Caco-2 (cell line): ENCODE measurements at places on chromosomes 11 and 22.
A peak's percentile ranks its signal among the peaks of the same experiment; 100 is the strongest.

- H3K36me3 ChIP-seq, result peaks cover 3% of the 10 kb centered on the region
- H3K27me3 ChIP-seq, result no peaks in the 10 kb centered on the region
- peaks cover 38% of the 10 kb centered on the region for H3K4me1 ChIP-seq
- H3K4me3 ChIP-seq, result no peak overlapping the region
Measured at GRCh38 chr22:24146194-24146616, 35.1 kb upstream of the SUSD2 start.

- H3K27ac ChIP-seq, result peak overlapping the region; percentile 30
- no peaks in the 10 kb centered on the region for H3K36me3 ChIP-seq
- DNase-seq, result no peak
- no peak overlapping the region for H3K4me3 ChIP-seq
- peaks cover 23% of the 10 kb centered on the region for H3K4me1 ChIP-seq
- H3K27me3 ChIP-seq, result no peaks in the 10 kb centered on the region
Measured at GRCh38 chr11:122703541-122704272, 48.2 kb downstream of the UBASH3B start.

GRCh38 chr22:50035976-50036724, 21.9 kb downstream of the TTLL8 start:
- no peaks in the 10 kb centered on the region for H3K4me1 ChIP-seq
- no peaks in the 10 kb centered on the region for H3K27me3 ChIP-seq
- H3K4me3 ChIP-seq, result no peak overlapping the region

DNA sequence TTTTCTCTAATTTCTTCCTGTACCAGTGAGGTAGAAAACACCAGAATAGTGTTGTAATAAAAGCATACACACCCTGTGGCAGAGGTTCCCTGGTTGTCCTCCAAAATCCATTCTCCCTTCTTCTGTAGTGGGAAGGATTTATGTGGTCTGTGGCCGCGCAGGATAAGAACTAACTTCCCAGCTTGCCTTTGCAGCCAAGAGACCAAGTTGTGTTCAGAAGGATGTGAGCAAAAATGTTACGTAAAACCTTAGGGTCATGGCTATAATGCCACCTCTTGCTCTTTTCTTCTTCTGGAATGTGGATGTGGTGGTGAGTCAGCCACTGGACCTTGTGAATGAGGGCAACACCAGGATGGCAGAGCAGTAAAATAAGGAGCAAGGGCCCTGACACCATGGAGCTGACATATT, 28.4 kb downstream of the CCDC90B start:
- H3K36me3 ChIP-seq, result peaks cover 4% of the 10 kb centered on the region; the same call in 1 of the 2 replicates
- no peak overlapping the region for H3K4me3 ChIP-seq
- peak; percentile 63 for DNase-seq
- no peaks in the 10 kb centered on the region for H3K27me3 ChIP-seq
- peaks cover 43% of the 10 kb centered on the region for H3K4me1 ChIP-seq

DNA sequence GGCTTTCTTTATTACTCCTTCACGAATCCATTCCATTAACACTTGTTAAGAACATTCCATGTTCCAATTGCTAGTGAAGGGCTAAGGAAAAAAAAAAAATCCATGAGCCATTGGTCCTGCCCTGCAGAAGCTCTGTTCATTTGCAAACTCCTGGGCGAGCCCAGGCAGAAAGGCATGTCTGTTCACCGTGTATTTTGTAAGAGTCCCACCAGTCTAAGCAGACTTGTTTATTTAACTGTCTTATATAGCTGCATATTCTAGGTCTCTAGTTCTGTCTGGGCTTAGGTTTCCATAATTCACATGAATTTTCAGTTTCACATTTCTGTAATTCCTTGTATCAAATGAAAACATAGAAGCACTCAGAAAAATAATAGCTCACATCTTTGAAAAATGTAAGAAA, 97.4 kb upstream of the POU2AF2 start:
- no peak overlapping the region for H3K4me3 ChIP-seq
- H3K4me1 ChIP-seq, result no peaks in the 10 kb centered on the region
- no peaks in the 10 kb centered on the region for H3K27me3 ChIP-seq
- no peak for DNase-seq

DNA sequence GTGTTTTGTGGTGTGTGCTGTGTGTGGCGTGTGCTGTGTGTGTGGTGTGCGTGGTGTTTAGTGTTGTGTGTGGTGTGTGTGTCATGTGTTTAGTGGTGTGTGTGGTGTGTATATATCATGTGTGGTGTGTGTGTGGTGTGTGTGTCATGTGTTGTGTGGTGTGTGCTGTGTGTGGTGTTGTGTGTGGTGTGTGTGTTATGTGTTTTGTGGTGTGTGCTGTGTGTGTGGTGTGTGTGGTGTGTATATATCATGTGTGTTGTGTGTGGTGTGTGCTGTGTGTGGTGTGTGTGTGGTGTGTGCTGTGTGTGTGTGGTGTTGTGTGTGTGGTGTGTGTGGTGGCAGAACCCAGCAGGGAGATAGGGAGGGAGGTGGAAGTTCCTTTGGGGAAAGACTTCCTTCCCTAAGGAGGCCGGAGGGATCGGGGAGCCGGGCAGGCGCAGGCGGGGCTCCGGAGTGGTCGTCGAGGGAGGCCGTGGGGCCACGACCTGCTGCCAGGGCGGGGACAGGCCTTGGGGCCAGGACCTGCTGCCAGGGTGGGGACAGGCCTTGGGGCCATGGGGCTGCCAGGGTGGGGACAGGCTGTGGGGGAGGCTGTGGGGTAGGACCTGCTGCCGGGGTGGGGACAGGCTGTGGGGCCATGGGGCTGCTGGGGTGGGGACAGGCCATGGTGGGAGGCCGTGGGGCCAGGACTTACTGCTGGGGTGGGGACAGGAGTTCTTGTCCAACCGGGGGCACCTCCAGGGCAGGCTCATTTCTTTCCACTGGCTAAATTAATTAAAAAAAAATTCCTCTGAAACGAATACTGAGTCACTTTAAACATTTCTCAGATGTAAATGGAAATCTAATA, 15.2 kb downstream of the PIM3 start:
- H3K27me3 ChIP-seq, result no peaks in the 10 kb centered on the region
- peak; percentile 46 for DNase-seq
- H3K4me1 ChIP-seq, result no peaks in the 10 kb centered on the region
- peak overlapping the region; percentile 8 for H3K27ac ChIP-seq
